ENCODE measurements at places on chromosomes 13 and 19.

- DNase-seq = peak; percentile 99
Observed at GRCh38 chr19:42176990-42177685, 40.3 kb downstream of the DEDD2 start.

DNA sequence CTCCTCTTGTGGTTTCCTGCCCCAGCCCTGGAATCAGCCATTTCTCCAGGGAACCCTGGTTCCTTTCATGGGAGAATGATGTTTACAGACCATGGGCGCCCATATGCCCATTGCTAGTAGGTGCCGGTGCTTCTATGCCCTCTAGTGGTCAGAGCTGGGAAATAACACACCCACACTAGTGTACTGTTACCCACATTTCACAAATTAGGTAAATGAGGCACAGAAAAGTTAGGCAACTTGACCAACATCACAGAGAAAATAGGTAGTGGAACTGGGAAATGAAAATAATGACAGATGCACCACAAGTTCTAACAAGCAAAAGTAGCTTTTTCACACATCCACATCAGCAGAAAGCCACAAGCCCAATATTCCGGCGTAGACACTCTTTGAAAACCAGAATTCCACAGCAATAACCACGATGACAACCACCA, 1.3 kb upstream of the CEACAM3 start:
- DNase-seq = peak; percentile 67

GRCh38 chr19:16136185-16136999, 7.1 kb upstream of the HSH2D start:
- no peak for DNase-seq

DNA sequence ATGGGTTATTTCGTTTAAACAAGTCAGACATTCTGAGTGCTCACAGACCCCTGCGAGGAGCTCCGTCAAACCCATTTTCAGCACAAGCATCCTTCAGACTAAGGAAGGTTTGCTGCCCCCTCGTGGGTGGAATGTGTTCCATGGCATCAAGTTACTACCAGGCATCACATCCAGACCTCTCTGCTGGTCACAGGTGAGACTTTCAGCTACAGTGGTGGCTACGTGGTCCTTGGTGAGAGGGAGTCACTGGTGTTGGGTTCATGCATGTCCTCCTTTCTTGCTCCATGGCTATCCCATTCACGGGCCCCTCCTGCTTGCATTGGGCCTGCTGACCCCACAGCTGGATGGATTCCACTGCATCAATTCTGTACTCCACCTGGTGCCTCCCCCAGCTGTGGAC, 9.1 kb upstream of the LILRB5 start:
- peak; percentile 37 for DNase-seq

GRCh38 chr19:23983406-23983805, 68.7 kb downstream of the ZNF726 start:
- no peak for DNase-seq

Data from NCI-H2227 treated with DMSO at 0.1 percent for 48 hours (cell line).